Urinary bladder (tissue), 4 donors: ENCODE measurements at places on chromosomes 5 and 9. TPM values are rescaled to one million over a fixed set of nuclear protein-coding genes. Genes with fewer than 3 reads are reported as not detected.

Gene WNT8A
- not detected for polyA plus RNA-seq

Gene KIF24
- polyA plus RNA-seq = 0.32 TPM

Gene NPR3
- polyA plus RNA-seq = 1.8 TPM

Gene NUTM2G
- polyA plus RNA-seq = not detected

Gene CEL
- 1.4 TPM for polyA plus RNA-seq

Gene SLC36A2
- 0.03 TPM for polyA plus RNA-seq

Gene TENT4A
- 13.0 TPM for polyA plus RNA-seq

Gene NKD2
- 7.5 TPM for polyA plus RNA-seq

Gene SLF1
- polyA plus RNA-seq = 2.1 TPM

Gene AFAP1L1
- polyA plus RNA-seq = 6.3 TPM

Gene SPATA31A5
- not detected for polyA plus RNA-seq

Gene PCDH12
- polyA plus RNA-seq = 2.5 TPM

Gene EQTN
- 0.13 TPM for polyA plus RNA-seq

Gene ZFP2
- 1.8 TPM for polyA plus RNA-seq

Gene TMEM171
- 0.23 TPM for polyA plus RNA-seq

Gene OGN
- polyA plus RNA-seq = 19.5 TPM

Gene LCN1
- polyA plus RNA-seq = not detected

Gene SLC45A2
- not detected for polyA plus RNA-seq

Gene GDA
- polyA plus RNA-seq = 2.1 TPM

Gene S1PR3
- polyA plus RNA-seq = 47.4 TPM

Gene RRAGA
- polyA plus RNA-seq = 137 TPM

Gene IQGAP2
- polyA plus RNA-seq = 4.5 TPM

Gene AK8
- 1.1 TPM for polyA plus RNA-seq

Gene SLC6A7
- polyA plus RNA-seq = 0.01 TPM

Gene ECM2
- 7.1 TPM for polyA plus RNA-seq

Gene ORM1
- 19.2 TPM for polyA plus RNA-seq

Gene SLC4A9
- polyA plus RNA-seq = 0.06 TPM

Gene MLANA
- polyA plus RNA-seq = not detected

Gene MARCOL
- polyA plus RNA-seq = not detected

Gene MEIKIN
- not detected for polyA plus RNA-seq

Gene CER1
- polyA plus RNA-seq = not detected

Gene TAF11L5
- not detected for polyA plus RNA-seq

Gene SPINK13
- not detected for polyA plus RNA-seq

Gene SYNPO
- polyA plus RNA-seq = 47.2 TPM

Gene BAAT
- polyA plus RNA-seq = 0.06 TPM

Gene BRD8
- polyA plus RNA-seq = 33.9 TPM

Gene FLT4
- 8.4 TPM for polyA plus RNA-seq

Gene FOXD4L5
- polyA plus RNA-seq = not detected

Gene EPB41L4B
- 1.2 TPM for polyA plus RNA-seq

Gene SLC27A6
- polyA plus RNA-seq = 3.9 TPM

Gene PPIC
- 92.3 TPM for polyA plus RNA-seq

Gene WWC1
- 2.1 TPM for polyA plus RNA-seq

Gene CAVIN4
- 0.20 TPM for polyA plus RNA-seq

Gene LIX1
- 0.10 TPM for polyA plus RNA-seq

Gene NUP155
- polyA plus RNA-seq = 6.1 TPM

Gene KLHL3
- 3.1 TPM for polyA plus RNA-seq
